CD4-positive, alpha-beta T cell treated with Interleukin-15 for 4 hours (primary cell): ENCODE measurements at places on chromosomes 5 and 9.

GRCh38 chr9:95182854-95183563 lies 134.5 kb downstream of the FANCC start:
- no peak for DNase-seq

- DNase-seq: no peak
Observed at GRCh38 chr9:93996863-93997262, 41.7 kb upstream of the BARX1 start.

DNA sequence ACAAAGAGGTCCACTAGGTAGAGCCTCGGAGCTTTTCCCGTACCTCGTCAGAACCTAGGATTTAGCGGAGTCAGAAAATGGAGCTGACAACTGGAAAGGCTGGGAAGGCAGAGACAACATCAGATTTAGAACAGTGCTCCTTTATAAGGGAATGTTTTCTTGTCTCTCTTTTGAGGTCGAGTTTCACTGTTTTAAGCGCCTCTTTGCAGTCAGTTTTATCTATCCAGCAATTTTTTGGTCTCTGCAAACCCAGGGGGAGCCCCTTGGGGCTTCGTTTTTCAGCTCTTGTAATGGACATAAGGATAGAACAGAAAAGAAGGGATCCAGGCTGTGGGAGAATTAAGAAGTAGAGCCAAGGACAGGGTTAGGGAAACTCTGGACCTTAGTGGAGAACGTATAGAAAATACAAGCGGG lies 80.5 kb downstream of the FNBP1 start:
- no peak for DNase-seq

- DNase-seq: no peak
Observed at GRCh38 chr5:77629509-77630113, 8.9 kb downstream of the OTP start.

- DNase-seq: no peak
Observed at GRCh38 chr9:37788332-37788731, 3.5 kb upstream of the EXOSC3 start.

DNA sequence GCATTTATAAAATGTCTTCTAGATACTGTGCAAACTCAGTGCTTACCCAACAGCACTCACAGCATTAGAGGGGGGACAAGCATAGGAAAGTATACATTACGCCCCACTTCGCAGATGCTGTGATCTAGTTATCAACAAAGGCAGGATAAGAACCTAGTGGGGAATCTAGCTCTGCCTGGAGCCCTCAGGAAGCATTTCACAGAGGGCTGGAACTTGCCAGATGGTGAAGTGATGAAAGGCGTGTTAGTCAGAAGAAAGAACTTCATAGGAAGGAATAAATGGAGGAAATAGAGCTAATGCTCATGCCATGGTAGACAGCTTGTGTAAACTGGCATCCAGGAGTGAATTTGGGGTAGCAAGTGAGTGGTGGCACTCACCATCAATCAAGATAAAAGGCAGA lies 25.8 kb downstream of the DIRAS2 start:
- no peak for DNase-seq

DNA sequence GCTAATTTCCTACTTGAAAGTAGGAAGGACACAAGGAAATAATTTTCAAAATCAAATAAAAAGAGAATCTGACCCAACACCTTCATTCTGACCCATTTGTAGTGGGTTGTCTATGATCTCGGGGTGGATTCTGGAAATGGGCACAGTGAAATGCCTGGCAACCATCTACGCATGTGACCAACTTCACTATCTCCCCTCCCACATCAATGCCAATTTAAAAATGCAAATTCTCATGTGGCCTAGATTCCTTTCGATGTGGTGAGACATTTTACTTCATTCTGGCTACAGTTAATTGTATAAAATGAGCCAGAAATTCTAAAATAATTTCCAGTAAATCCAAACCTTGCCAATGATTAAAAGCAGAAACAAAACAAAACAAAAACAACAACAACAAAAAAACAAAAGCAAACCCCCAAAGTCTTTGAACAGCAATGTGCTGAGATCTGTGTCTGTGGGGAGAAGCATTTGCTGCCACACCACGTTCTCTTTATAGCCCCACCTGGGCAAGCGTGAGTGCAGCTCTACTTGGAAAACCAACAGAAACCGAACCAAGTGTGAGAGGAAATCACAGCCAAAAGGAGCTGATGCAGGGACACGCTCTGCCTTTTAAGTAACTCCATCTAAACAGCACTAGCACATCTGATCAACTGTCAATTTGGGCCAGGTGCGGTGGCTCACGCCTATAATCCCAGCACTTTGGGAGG lies 59.0 kb downstream of the USP20 start:
- DNase-seq: peak; percentile 51

GRCh38 chr9:125254231-125254630 lies 7.4 kb upstream of the GAPVD1 start:
- DNase-seq: no peak

- DNase-seq: no peak
Observed at GRCh38 chr5:78602400-78602799, 46.2 kb downstream of the LHFPL2 start.

GRCh38 chr5:42944989-42945388 lies 95.1 kb downstream of the ANXA2R start:
- DNase-seq: no peak

- no peak for DNase-seq
Observed at GRCh38 chr9:8907868-8908267, 1108.3 kb upstream of the DMAC1 start.

GRCh38 chr5:116531635-116532034 lies 43.0 kb downstream of the SEMA6A start:
- DNase-seq: no peak
